ENCODE measurements at places on chromosomes 11 and 22.

GRCh38 chr11:61193596-61193995 lies 9.7 kb upstream of the PGA3 start:
- DNase-seq, result no peak

DNA sequence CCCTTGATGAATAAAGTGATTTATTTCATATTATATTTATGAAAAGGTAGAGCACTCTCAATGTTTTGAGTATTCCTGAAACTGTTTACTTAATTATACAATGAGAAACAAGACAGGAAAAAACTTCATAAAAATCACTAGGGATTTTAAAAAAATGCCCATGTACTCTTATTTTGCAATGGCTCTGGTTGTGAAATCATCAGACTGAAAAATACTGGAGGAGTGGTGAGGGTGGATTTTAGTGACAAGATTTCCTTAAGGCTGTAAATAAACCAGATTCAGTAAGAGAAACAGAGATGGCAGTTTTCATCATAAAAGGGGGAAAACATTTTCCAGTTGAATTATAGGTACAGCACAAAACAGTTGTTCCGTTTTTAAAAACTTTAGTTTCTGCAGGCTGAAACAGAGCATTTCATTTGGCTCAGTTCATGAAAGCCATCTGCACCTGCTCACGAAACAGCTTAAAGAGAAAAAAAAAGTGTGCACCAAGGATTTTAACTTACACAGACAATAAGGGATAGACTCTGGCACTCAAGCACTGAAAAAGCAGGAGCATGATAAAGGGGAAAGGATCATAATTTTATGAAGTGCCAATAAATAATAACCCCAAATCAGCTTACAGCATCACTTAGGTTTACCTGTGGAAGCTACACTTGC lies 100.7 kb downstream of the MAML2 start:
- DNase-seq, result no peak

DNA sequence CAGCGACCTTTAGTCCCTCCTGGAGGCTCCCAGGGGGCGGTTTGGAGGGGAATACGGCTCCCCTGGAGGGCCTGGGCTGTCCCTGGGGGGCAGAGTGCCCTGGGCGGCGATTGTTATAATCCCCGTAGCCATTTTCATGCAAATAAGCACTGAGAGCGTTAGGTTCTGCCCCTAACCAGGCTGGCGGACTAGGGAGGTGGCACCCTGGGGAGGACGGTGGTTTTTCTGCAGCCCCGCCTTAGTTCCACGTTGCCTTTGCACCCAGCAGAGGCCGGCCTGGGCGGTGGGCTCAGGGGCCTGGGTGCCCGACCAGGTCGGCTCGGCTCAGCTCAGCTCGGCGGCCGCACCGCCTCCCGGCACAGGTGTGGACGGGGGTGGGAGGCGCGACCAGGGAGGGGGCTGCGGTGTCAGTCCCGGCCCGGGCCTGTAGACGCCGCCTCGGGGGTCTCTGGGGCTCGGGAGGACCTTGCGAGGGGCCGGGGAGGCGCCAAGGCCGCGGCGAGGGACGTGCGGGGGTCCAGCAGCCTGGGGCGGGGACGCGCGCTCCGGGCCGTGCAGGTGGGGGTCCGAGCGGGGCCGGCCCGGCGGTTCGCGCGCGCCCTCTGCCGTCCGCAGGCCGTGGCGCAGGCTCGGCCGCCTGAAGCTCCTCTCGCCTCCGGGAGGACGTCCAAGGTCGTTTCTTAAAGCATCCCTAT lies 2.3 kb upstream of the DUSP8 start:
- peak; percentile 79 for DNase-seq

GRCh38 chr11:7551571-7551970 lies 37.8 kb downstream of the PPFIBP2 start:
- DNase-seq, result no peak

- DNase-seq, result no peak
These were observed 57.0 kb upstream of the BLID start for GRCh38 chr11:122173074-122173450.

DNA sequence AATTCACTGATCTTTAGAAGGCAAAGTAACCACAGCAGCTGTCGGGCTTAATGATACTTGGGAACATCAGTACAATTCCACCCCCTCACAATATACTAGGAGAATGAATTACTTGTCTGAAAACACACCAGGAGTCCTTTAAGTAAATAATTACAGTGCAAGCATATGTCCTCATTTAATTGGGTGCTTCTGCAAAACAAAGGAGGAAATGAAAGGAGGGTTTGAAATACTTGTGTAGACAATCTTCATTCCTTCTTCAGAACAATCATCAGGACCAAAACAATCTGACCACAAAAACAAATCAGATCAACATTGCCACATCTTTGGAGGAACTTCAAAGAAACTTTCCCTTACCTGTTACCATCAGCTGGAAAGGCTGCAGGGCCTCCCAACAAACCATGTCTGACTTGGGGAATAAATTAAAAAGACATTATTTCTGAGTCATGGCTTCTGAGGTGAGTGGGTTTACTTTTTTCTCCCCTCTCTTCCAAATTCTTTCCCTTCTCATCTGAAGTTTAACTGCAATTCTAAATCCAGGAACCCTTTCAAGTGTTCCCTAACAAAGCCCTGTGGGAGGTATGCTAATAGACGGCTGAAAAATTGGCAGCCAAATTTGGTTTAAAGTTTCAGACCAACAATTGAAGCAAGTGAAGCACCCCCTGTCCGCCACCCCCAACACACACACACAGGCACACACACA lies 12.5 kb upstream of the CCDC117 start:
- DNase-seq, result no peak

GRCh38 chr11:6319001-6319703 lies 1.1 kb downstream of the CAVIN3 start:
- DNase-seq, result no peak

GRCh38 chr11:19938169-19938856 lies 222.0 kb downstream of the DBX1 start:
- DNase-seq, result no peak

DNA sequence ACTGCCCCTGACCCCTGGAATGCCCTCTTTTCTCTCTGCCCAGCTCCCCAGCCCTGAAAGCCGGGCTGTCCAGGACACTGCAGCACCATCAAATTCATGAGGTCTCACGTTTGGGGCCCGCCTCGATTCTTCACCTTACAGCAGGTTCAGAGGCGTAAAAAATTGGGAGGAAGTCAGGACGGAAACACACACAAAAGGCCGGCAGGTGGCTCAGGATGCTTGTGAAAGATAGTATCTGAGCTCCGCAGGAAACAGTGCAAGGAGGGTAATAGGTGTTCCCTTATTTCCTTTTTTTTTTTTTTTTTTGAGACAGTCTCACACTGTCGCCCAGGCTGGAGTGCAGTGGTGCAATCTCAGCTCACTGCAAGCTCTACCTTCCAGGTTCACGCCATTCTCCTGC lies 4.1 kb downstream of the RFPL2 start:
- DNase-seq, result no peak

GRCh38 chr11:27095887-27096286 lies 55.3 kb downstream of the BBOX1 start:
- DNase-seq, result no peak

GRCh38 chr22:34427436-34427835 lies 507.2 kb upstream of the LARGE1 start:
- no peak for DNase-seq

DNA sequence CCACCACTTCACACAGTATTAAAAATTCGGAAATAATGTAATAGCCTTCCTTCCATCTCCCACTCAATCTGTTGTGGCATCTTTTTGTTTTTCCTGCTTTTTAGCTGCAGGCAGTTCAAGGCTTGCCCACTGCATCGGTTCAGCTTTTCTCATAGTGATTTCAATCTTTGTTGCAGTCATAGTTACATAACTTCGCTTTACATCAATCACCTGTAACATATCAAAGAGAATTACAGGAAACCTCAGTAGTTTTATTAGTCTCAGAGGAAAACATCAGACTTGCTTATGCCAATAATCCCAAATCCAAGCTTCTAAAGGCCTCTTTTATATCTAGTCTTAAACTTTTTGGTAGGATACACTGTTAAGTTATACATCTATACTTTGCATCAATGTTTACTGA lies 20.5 kb downstream of the CHORDC1 start:
- no peak for DNase-seq

Measured in type B pancreatic cell (in vitro differentiated cells).